Activated B cell treated with CpG ODN at 0.5 μM for 24 hours (primary cell): ENCODE measurements at places on chromosomes 16 and 17. TPM values are rescaled to one million over a fixed set of nuclear protein-coding genes. Genes with fewer than 3 reads are reported as not detected.

The HEATR9 gene
- not detected in 2 replicates for total RNA-seq

The PARN gene
- total RNA-seq = 47.3 and 49.6 TPM in 2 replicates

The SOX9 gene
- total RNA-seq = 0.07 TPM in 2 replicates

The TSEN54 gene
- 21.0 and 24.9 TPM in 2 replicates for total RNA-seq

The MARVELD3 gene
- total RNA-seq = not detected in 2 replicates

The OR1A1 gene
- not detected in 2 replicates for total RNA-seq

The CD300A gene
- total RNA-seq = 0.34 and 0.71 TPM in 2 replicates

The SLX4 gene
- 11.4 and 13.0 TPM in 2 replicates for total RNA-seq

The SCN4A gene
- 0.49 and 0.78 TPM in 2 replicates for total RNA-seq

The CYLD gene
- total RNA-seq = 116 and 122 TPM in 2 replicates
